ENCODE measurements at places on chromosomes 3 and 15.

DNA sequence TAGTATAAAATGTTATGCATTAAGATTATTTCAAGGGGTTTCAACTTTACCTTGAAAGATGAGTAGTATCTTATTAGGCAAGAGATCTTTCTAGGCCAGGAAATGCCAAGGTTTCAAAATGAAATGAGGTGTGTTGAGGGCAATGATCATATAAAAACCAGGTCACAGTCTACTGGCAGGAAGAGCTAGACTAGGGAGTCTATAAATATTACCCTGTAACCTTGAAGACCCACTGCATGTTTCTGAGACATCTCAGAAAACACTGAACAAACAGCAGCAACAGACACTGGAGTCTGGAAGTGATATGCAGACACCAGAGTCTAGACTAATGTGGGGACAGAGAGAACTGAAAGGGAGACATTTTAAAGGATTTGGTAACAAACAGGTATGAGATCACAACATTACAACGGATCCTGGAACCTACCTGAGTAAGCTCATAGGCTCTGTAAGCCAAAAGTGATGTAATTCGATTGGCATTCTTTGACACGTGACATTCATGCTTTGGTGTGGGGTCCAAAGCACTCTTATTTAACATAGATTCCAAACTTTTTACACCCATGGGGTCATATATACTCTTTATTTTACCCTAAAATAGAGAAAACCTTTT is 15.0 kb downstream of the TASOR start:
- no peak for DNase-seq

DNA sequence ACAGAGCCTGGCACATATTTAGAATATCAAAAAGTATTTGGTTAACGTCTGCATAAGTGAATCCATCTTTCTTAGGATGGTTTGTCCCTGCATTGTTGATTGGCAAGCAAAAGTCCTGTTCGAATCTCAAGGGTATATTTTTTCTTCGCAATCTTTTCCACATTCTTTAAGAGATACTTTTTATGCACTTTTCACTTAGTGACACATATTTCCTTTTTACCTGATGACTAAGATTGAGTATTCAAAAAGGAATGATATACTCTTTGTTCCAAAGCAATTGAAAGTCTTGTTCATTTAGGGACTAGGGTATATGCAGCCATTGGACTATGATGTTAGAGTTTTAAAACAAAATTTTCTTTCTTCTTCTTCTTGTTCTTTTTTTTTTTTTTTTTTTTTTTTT is 349.9 kb downstream of the NLGN1 start:
- no peak for DNase-seq

GRCh38 chr3:121974601-121975111 is 47.4 kb downstream of the ILDR1 start:
- DNase-seq, result no peak

GRCh38 chr3:64209866-64210621 is 15.2 kb downstream of the PRICKLE2 start:
- DNase-seq, result no peak

GRCh38 chr15:89442671-89443307 is 53.6 kb downstream of the RHCG start:
- no peak for DNase-seq

GRCh38 chr15:62658498-62658897 is 384.0 kb upstream of the TPM1 start:
- DNase-seq, result no peak

DNA sequence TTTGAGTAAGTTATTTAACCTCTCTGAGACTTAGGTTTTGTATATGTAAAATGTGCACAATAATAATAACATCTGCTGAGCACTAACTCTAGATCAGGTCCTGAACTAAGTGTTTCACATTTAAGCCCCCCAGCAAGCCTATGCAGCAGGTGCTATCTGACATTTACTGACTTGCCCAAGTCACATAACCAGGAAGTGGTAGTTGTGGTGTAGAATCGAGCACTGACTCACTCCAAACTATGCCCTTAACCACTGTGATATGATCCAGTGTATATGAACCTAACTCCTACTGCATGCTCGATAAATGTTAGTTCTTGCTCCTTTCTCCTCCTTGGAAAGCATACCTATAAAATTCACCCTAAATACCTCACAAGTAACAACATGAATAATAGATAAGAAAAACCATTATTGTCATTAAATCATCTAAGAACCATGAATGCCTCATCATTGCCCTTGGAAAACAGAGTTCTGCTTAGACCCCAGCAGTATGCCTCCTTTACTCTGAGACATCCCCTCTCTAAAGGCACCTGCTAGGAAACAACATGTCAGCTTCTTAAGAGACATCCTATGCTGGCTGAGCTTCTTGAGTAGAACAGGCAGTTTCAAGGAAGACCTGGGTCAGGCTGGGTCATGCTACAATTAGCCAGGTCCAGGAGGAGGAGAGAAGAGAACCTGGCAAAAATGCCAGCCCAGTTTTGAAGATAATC is 3.0 kb upstream of the SHC4 start:
- DNase-seq, result no peak
